RPMI7951 (cell line): ENCODE measurements at places on chromosomes 12 and 14.
A peak's percentile ranks its signal among the peaks of the same experiment; 100 is the strongest.

DNA sequence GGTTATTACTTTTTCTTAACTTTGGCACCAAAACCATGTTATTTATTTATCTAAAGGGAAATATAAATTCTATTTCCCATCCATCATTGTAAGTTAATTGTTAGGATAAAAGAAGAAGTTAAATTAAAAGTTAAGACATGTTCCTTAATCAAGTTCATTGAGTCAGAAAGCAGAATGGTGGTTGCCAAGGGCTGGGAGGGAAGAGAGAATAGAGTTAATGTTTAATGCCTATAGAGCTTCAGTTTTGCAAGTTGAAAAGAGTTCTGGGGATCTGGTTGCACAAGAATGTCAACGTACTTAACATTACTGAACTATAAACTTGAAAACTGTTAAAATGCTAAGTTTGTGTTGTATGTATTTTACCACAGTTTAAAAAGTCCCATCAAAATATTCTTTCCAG is 63.2 kb upstream of the NR2C1 start:
- no peak for DNase-seq

- no peak for DNase-seq
Measured at GRCh38 chr14:33516898-33517436, 433.9 kb downstream of the EGLN3 start.

DNA sequence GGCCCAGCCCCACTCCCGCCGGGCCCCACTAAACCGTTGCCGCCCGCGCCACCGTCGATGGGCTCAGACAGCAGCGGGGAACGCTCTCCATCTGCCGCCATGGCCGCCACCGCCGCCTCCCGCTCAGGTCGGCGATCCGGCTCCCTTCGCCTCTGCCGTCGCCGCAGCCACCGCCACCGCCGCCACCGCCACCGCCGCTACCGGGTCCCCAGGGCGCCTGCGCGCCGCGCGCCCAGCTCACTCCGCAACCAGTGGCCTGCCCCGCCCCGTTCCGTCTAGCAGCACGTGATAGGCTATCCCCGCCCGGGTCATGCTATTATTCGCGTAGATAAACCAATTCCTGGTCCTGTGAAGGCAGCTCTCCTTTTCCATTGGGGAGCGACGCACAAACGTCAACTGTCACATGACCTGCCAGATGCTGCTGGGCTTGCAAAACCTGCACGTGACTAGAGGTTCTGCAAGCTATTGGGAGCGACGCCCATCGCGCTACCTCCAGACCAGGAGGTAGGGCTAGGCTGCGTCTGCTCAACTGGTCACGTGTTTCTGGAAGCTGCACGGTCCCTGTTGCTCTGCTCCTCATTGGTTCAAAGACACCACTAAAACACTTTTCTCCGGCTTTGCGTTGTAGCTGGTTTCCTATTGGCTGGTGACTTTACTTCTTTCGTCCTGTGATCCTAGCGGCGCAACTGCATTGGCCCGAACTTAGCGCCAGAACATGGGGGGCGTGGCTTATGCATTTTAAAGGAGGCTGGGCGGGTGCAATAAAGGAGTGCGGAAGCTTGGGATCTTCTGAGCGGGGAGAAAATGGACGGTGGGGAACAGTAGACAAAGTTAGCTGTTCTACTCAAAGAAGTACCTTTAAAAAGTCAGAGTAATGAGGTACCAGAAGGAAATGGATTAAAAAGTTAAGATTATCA is at the start of gene PIP4P1:
Gene PIP4P1, minus strand, starts transcription at position 210 of the 917 bp plus-strand sequence. Its CDS starts 109 bp downstream, at position 101.
- DNase-seq: peak; percentile 100

- no peak for DNase-seq
Measured at GRCh38 chr12:116303929-116304328, 26.4 kb upstream of the MED13L start.

DNA sequence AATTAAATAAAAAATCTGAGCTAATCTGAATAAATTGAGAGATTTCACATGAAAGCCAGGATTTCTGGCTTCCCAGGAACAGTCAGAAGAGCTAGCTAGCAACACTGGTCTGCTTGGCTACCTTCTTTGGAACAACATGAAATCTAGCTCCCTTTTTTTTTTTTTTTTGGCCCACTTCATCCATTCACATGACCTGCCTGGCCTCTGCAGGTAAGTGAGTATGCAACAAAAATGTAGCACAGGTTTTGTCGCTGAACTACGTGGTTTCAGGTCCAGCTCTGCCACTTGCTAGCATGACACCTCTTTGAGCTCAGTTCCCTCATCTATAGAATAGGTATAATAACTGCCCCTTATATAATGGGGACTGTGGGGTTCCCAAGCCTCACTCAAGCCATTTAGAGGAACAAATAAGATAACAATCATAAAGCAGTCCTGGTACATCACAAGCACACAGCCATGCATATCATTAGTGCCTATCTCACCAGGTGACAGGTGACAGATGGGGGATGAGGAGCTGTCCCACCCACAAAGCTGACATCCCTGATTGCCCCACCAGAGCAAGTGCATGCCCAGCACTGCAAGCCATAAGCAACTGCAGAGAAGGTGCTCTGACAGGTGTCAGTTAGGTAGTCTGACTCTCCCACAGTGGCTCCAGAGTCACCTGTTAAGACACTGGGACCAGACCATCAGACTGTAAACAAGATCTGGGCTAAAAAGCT is 25.6 kb downstream of the PXN start:
- DNase-seq: no peak
